ENCODE measurements at places on chromosomes 1 and 21.

- no peak for DNase-seq
Measured at GRCh38 chr1:172662464-172663109, 3.7 kb downstream of the FASLG start.

GRCh38 chr1:41479808-41480160, 4.7 kb downstream of the EDN2 start:
- no peak for DNase-seq

DNA sequence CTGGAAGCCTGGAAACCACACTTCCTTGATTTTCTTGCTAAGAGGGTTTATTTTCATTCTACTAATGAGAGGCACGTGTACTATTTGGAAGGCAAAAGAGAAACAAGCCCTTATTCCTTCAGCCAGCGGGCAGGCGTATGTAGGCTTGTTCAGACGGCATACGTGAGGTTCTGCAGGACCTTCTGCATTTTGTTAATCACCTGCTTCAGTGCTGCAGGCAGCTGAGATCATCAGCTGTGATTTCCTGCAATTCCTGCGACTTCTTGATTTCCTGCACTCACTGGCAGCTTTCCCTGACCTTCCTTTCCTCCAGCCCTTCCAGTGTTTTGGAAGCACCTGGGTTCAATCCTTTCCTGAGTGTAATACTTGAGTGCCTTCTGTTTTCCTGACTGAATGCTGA, 43.4 kb downstream of the TSNAX start:
- DNase-seq, result no peak

GRCh38 chr1:201011616-201012015, 11.9 kb downstream of the KIF21B start:
- no peak for DNase-seq

- no peak for DNase-seq
Measured at GRCh38 chr1:248811514-248812490, 13.9 kb downstream of the SH3BP5L start.

GRCh38 chr1:51745304-51745570, 128.3 kb downstream of the OSBPL9 start:
- DNase-seq, result no peak

DNA sequence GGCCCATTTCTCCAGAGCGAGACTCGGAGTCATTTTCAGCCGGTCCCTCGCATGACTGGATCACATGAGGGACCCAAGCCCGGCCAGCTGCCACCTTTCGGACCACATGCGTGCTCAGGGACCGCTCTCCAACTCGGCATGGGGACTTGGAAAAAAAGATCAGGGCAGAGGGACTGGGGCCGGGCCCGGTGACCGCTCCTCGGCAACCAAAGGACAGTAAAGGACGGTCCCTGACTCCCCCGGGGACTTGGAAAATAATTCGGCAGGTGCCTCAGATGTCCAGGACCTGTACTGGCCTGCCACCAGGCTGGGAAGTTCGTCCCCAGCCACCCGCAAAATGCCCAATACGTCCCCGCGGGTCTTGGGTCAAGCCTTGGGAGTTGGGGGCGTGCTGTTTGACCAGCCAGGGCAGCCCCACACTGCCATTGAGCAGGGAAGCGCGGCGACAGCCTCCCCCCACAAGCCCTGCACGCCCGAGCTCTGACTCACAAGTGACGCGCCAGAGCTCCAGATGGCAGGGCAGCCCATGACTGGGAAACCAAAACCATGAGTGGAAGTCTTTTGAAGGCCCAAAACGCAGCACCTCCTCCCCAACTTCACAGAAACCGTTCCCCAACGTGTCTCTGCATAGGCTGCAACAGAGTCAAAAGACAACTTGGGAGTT, 134.5 kb downstream of the LIPI start:
- DNase-seq, result no peak

DNA sequence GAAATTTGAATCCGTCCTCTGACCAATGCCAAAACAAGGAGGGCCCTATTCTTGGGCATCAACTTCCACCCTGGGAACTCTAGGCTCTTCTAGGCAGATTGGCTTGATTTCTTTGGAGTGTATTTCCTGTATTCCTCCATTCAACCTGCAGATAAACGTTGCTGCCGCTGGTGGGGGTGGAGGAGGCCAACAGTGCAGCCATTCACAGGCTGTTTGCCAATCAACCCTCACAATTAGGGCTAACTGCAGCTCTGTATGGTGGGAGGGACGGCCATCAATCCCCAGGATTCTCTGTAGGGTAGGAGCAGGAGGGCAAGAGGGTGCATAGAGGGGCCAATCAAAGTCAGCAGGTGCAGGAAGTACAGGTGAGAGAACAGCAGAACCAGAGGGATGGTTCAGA, 273.1 kb upstream of the PROX1 start:
- no peak for DNase-seq

- no peak for DNase-seq
Measured at GRCh38 chr1:86357796-86358195, 38.3 kb downstream of the ODF2L start.

DNA sequence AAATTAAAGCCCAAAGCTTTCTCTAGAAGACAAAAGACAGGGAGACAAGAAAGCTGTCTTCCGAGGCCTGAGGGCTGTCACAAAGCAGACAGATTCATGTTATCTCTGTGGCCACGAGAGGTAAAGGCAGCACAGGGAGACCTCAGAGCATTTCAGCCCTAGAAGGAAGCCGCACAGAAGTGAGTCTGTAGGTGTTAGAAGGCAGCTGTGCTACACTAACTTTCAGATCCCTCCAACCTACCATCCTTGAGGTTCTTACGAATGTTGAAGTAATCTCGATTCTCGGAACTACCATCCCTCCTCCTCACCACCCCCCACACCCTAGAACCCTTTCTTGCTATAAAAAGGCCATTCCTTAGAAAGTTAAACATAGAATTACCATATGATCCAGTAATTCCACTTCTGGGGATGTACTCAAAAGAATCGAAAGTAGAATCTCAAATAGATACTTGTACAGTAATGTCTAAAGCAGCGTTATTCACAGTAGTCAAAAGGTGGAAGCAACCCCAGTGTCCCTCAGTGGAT, 21.5 kb upstream of the LYST start:
- DNase-seq, result no peak

GRCh38 chr1:150142083-150142482, 7.6 kb upstream of the PLEKHO1 start:
- no peak for DNase-seq

- no peak for DNase-seq
Measured at GRCh38 chr1:174761901-174762585, 237.7 kb upstream of the CACYBP start.

GRCh38 chr1:178098262-178098661, 4.4 kb downstream of the RASAL2 start:
- no peak for DNase-seq

- DNase-seq, result no peak
Measured at GRCh38 chr1:109198745-109199144, 15.0 kb upstream of the SARS1 start.

GRCh38 chr1:80170811-80171485, 1164.4 kb upstream of the ADGRL4 start:
- DNase-seq, result no peak

- DNase-seq, result no peak
Measured at GRCh38 chr21:38772646-38773045, 33.1 kb upstream of the ETS2 start.

DNA sequence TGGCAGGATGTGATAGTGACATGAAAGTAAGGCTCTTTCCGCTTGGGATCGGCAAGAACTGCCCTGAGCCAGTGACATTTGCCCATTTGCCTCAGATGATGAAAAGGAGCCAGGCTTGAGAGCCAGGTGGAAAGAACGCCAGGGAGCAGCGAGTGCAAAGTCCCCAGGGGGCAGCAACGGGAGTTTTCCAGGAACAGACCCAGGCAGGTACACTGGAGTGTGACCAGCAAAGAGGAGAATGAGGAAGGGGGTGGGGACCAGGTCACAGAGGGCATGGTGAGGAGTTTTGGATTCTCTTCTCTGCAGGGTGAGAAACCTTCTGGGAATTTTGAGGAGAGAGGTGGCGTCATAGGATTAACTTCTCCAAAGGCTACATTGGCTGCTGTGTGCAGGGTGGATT, 10.8 kb upstream of the ETS2 start:
- no peak for DNase-seq

DNA sequence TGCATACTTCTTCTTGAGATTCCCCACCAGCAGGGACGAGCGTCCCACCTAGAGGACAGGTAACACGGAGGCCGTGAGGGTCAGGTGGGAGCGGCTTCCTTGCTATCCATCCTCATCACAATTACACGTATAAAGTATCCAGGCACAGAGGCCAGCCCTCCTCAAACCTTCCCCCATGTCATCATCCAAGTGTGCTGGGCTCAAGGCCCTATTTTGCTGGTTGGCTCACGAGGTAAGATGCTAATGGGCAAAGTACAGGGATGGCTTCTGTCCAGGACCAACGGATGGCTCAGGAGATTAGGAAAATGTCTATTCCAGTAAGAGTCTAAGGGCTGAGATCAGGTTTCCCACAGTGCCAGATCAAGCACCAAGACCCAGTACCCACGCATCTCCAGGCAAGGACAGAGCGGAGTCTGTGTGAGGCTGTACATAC, 11.5 kb upstream of the A3GALT2 start:
- DNase-seq, result no peak

DNA sequence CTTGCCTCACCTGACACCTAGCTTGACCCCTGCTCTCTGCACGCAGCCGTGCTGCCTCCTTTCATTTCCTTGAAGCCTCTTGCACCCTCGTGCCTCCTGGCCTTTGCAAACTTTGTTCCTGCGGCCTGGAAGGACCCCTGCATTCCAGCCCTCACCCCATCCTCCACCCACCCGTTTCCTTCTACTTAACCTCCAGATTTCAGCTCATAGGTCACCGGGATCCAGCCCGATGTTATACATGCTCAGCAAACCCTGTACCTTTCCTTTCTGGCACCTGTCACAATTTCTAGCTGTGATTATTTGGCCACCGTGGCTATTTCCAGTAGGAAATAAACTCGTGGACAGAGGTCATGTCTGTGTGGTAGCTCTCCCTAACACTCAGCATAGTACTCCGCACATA, 4.5 kb downstream of the EDARADD start:
- DNase-seq, result no peak

DNA sequence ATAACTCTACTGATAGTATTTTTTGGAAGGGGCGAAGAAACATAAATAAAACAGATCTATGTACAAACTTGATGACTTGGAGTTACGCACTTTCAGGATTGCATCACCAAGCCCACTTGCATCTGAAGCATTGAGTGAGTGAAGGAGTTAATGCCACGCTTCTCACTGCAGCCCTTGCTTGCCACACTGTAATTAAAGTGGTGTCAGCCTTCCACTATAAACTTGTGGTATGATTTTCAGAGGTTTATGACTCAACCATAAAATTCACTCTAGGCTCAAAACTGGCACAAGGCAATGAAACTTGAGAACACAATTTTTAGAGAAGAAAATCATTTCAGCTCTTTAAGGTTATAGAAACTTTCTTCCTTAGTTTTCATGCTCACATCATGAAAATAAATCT, 93.9 kb upstream of the PRMT6 start:
- no peak for DNase-seq

- no peak for DNase-seq
Measured at GRCh38 chr1:92933459-92933858, 27.8 kb downstream of the DIPK1A start.

- DNase-seq, result no peak
Measured at GRCh38 chr1:237613984-237614383, 276.7 kb downstream of the ZP4 start.

GRCh38 chr1:246566813-246567645, 773 bp downstream of the CNST start:
- peak; percentile 76 for DNase-seq

- DNase-seq, result no peak
Measured at GRCh38 chr1:159201642-159202041, 3.0 kb upstream of the ACKR1 start.

DNA sequence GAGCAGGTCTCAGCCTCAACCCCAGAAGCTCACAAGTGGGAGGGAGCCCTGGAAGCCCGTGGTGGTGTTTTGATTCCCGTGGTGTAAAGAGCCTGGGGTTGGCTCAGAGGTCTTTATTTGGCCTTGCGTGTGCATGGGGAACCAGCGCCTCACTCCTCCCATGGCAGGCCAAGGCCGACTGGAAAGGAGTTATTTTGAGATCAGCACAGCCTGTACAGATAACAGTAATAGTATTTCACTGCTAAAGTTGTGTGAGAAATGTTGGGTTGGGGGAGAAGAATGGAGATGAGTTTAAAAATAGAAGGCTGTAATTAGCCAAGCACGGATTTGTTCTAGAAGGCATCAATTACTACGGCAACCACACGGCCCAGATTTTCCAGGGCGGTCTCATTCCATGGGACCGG, 186.5 kb downstream of the DYRK1A start:
- no peak for DNase-seq

DNA sequence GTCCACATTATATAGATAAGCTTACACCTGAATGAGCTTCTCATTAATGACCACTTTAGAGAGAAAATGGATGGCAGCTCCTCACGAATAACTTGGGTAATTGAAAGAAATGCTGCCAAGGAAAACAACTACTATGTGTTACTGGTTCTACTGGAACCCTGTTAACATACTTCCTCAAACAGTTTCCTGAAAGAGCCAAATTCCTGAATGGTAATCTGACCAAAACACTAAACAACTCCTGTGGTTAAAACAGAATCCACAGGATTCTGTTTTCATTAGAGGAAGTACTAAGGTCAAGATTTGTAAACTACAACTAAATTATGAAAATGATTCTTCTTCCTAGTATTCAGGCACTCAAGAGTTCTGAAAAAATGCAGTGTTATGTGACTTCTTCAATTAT, 107.2 kb downstream of the DNM3 start:
- DNase-seq, result no peak

DNA sequence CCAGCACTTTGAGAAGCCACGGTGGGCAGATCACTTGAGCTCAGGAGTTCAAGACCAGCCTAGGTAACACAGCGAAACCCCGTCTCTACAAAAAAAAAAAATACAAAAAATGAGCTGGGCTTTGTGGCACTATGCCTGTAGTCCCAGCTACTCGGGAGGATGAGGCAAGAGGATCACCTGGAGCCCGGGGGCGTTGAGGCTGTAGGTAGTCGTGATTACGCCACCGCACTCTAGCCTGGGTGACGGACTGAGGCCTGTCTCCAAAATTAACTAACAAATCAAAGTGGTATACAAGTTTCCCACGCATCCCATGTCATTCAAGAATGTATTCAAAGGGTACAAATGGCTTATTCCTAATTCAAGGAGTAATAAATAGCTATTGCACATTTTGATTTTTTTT, 2.4 kb downstream of the AUNIP start:
- no peak for DNase-seq

DNA sequence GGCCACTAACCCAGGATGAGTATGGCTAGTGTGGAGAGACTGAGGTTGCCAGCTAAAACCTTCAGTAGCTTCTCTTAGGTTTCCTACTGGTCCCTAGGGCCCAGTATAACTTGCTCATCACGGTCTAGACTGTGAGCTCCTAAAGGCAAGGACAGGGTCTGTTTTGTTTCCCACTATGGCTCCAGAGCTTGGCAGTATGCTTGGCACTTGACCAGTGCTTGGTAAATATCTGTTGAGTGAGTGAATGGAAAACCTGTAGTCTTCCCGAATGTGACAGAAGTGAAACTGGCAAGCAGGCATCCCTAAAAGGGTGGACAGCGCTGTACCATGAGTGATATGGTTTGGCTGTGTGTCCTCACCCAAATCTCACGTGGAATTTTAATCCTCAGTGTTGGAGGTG, 13.1 kb upstream of the PARS2 start:
- DNase-seq, result no peak

GRCh38 chr1:234212764-234213657, 160.2 kb upstream of the COA6 start:
- DNase-seq, result peak; percentile 30
